CD4-positive, alpha-beta T cell treated with Interleukin-17A for 1 hour (primary cell): ENCODE measurements at places on chromosomes 5 and 9.

DNA sequence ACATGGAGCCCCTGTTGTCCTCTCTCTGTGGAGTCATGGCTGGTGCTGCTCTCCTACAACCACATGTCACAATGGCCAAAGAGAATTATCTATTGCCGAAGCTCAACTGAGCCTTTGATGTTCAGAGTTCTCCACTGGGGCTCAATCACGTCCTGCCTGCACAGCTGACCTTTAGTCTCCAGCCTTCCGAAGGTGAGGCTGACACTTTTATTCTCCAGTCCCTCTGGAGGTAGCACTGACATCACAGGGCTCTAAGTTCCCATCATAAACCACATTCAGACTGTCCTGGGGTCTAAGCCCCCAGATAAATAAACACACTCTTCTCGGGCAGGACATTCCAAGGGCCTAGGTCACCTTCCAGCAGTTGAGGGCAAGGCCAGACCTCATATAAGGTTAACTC, 23.4 kb downstream of the ADCY2 start:
- DNase-seq = no peak

GRCh38 chr9:133463864-133464615, 4.3 kb downstream of the CACFD1 start:
- DNase-seq = no peak

- DNase-seq = peak; percentile 78
These were observed 1.3 kb upstream of the ERBIN start for GRCh38 chr5:65925044-65925600.

- DNase-seq = no peak
These were observed 5.6 kb upstream of the RFK start for GRCh38 chr9:76399856-76400255.

DNA sequence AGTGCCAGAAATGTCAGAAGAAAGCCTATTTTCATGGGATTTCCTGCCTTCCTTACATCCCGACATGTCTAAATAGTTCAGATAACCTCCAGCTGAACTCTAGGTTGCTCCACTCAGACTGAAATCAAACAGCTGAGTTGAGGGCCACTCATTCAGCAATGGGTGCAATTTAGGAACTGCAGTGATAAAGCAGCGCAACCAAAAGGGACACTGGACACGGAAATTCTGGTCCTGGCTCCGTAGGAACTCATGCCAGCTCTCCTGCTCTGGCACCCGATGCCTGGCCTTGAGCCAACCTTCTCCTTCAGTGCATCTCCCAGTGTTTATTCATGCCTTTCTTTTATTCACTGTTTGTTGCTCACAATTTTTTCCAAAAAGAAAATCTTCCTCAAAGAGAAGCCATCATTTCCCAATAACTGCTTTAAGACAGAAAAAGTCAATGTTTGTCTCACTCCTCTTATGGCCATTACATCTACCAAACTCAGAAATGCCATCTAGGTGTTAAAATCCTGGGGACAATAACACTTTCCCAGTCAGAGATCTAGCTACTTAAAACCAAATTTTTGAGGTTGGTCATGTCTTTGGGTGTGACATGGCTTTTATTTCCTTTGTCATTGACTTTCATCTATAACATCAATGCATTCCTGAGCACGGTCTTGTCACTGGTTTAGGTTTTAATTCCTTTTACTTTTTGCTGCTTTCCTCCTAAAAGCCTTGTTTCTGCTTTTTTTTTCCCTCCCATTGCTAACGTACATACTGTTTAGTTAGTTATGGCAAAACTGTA, 126.9 kb downstream of the PDE4D start:
- DNase-seq = no peak

- DNase-seq = no peak
These were observed 1070.8 kb upstream of the SEMA6A start for GRCh38 chr5:117645400-117645799.

- no peak for DNase-seq
These were observed 482.1 kb downstream of the SEMA5A start for GRCh38 chr5:9063615-9064245.

DNA sequence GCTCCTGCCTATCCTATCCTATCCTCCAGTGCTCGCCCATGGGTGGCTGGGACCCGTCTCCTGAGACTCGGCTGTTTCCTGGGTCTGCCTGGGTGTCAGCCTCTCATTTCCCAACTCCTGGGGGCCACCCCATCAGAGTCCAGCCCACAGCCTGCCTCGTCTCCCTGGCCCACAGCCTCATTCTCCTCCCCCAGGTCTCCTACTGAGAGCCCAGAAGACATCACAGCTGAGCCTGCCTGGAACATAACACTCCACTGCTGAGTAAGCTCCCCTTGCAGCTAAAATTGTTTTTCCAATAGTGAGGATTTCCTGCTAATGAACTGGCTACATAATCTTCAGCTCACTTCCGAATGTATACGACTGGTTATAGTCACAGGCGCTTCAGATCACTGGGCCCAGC, 95.3 kb downstream of the TTLL11 start:
- DNase-seq = no peak

- DNase-seq = no peak
These were observed 79.4 kb downstream of the SLC1A3 start for GRCh38 chr5:36685631-36686288.

GRCh38 chr9:134661299-134661698, 19.7 kb downstream of the COL5A1 start:
- no peak for DNase-seq

GRCh38 chr5:150663936-150664335, 2.9 kb downstream of the MYOZ3 start:
- DNase-seq = no peak

GRCh38 chr5:76326577-76327302, 76.3 kb upstream of the IQGAP2 start:
- DNase-seq = no peak

DNA sequence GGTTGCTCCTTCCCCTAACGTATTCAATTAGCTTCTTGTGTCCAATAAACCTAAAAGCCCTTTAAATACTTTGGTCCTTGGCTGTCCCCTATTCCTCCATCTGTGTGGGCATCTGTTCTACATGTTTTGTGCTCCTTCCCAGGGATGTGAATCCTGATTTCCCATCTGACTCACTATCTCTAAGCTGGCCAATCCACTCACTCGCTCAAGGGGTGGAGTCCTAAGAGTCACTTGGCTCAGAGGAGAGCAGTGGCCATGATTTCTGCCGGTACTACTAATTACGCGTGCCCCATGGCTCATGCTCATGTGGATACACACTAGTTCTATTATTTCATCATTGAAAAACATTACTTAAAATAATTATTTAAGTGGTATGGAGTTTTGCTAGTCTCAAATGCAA, 89.6 kb downstream of the TAF11L14 start:
- DNase-seq = no peak

DNA sequence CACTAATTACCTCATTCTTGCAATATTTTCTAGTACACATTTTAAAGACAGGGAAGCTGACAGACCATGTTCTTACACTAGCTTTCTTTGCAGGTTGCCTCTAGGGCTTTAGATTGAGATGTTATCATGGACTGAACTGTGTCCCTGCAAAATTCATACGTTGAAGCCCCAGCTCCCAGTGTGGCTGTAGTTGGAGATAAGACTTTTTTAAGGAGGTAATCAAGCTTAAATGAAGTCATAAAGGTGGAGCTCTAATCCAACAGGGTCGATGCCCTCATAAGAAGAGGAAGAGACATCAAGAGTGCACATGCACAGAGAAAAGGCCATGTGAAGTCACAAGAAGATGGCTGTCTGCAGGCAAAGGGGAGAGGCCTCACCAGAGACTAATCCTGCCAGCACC, 471.2 kb upstream of the ACTBL2 start:
- DNase-seq = no peak

- no peak for DNase-seq
These were observed 188.7 kb downstream of the FBXL17 start for GRCh38 chr5:108193021-108193795.
